ENCODE measurements at places on chromosomes 5 and 9. TPM values are rescaled to one million over a fixed set of nuclear protein-coding genes. Genes with fewer than 3 reads are reported as not detected.
A peak's percentile ranks its signal among the peaks of the same experiment; 100 is the strongest.

DNA sequence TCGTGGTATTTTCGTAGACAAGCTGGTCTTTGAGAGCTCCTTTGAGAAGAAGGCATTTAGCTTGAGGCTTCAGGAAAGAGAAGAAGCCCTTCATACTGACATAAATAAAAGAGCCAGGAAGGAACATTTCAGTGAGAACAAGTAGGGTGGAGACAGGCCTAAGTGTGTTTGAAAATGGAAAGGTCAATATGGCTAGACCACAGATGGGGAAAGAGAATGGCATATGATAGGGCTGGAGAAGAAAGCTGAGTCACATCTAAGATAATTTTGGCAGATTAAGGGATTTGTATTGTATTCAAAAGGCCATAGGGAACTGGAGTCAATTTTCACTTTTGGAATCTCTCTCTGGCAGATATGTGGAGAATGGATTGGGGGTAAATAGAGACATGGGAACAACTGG, 374.9 kb downstream of the TMEM38B start:
- DNase-seq: no peak

Gene HTR4
- total RNA-seq: 46.6 TPM

- DNase-seq: no peak
These were observed 42.6 kb upstream of the ADRA1B start for GRCh38 chr5:159873680-159874079.

DNA sequence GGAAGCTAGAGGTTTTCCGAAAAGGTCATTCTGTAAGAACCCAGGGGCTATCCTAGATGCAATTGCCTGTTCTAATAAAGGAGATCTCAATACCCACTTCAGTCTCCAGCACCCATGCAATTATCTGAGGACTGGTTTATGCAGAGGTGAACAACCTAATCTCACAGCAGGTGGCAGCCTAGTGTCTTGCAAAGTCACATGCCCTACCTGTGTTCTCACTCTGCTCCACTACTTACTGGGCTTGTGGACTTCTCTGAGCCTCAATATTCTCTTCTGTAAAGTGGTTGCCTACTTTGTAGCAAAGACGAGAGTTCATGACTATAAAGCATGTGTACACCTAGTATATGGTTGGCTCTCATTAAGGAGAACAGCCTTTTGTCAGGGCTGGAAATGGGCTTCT, 21.0 kb upstream of the ALDH1B1 start:
- DNase-seq: no peak

- no peak for DNase-seq
These were observed 16.9 kb upstream of the ZNF366 start for GRCh38 chr5:72523960-72524582.

DNA sequence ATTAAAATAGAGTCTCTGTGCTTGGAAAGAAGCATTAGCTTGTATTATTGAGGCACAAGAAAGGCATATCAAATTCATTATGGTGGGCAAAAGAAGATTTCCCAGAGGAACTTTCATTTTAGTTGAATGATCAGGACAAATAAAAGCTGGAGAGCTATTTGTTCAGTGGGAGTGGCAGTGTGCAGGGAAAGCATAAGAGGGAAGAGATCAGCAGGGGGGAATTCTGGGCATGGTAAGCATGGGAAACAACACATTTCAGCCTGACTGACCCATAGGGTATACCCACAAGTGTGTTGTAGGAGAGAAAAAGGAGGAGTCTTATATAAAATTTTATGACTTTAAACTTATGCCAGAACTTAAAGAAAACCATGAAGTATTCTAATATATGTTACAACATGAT, 167.7 kb upstream of the RASA1 start:
- DNase-seq: no peak

GRCh38 chr5:113373426-113373825, 61.4 kb downstream of the TSSK1B start:
- no peak for DNase-seq

Gene KCNV2
- not detected for total RNA-seq

Gene ARL10
- total RNA-seq: 3.3 TPM

Gene SHB
- 29.8 TPM for total RNA-seq

Gene FSD1L
- 24.3 TPM for total RNA-seq

GRCh38 chr5:138282920-138283742, 8.7 kb upstream of the GFRA3 start:
- DNase-seq: no peak

Gene PRPF4
- total RNA-seq: 13.1 TPM

Gene ATP6V1G1
- total RNA-seq: 84.3 TPM

- DNase-seq: no peak
These were observed 124.3 kb upstream of the SLC24A2 start for GRCh38 chr9:19913151-19913550.

Gene SPINK6
- total RNA-seq: not detected

Gene CDHR2
- total RNA-seq: 682 TPM

DNA sequence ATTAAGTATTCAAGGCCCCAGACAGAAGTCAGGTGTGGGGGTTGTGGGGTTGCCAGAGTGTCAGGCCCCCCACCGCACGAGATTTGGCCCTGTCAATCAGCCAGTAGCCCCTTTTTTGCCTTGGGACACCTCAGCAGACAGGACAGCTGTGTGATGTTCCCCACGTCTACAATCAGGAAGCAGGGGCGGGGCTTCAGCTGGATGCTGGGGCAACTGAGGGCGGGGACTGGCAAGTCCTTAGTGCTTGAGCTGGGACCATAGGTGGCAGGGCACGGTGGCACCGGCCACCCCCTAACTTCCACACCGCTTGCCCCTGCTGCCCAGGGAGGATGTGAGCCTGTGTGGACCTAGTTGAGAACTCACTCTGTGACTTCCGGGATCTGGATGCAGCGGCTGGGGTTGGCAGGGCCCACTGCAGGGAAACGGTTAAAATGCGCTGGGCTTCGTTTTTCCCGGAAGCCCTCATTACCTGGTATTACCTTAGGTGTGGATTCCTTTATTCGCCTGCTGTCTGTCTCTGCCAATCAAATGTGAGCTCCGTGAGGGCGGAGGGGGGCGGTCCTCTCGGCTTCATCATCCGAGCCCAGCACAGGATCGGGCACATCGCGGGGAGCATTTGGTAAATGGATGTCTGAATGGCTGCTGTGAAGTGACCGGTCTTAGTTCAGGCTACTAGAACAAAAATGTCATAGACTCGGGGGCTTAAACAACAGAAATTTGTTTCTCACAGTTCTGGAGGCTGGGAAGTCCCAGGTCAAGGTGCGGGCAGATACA, 7.5 kb upstream of the GTF3C5 start:
- DNase-seq: peak; percentile 62

DNA sequence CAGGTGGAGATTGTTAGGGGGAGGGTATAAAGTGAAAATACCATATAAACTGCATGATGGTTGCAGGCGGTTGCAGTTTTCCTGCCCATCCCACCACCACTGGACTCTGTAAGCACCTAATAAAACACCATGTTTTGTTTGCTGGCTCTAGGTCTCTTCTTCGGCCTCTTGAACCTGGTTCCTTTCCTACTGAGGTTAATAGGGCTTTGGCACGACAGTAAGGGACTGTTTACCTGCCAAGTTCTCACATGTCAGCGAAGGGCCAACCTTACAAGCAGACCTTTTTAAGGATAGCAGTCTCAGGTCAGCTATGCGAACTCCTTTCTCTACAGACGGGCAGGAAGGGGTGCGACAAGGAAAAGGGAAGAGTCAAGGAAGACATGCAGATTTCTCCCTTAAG, 3.4 kb upstream of the RFESD start:
- no peak for DNase-seq
